Right lung (tissue), 10 donors: ENCODE measurements at places on chromosomes 13 and 19.
A peak's percentile ranks its signal among the peaks of the same experiment; 100 is the strongest.

GRCh38 chr19:53876651-53877224 lies 5.3 kb upstream of the PRKCG start:
- no peak for DNase-seq

GRCh38 chr19:9640956-9641355 lies 19.9 kb upstream of the ZNF561 start:
- peak; percentile 13 for DNase-seq

GRCh38 chr13:109859898-109860297 lies 73.5 kb upstream of the IRS2 start:
- no peak for DNase-seq

DNA sequence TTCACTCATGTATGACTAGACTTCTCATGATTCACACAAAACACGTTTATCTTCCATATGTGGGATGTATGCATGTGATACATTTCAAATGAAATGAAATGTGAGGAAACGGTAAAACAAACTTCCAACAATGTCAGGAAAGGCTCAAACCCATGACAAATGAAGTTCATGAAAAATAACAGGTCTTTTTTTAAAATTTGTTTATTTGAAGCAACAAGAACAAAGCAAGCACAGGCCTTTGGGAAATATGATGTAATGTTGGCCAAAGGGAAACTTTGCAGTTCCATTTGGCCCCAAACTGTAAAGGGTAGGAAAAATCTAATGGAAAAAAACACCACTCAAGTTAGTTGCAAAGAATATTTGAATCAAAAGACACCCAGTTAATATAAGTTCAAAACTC lies 463.8 kb upstream of the ARGLU1 start:
- no peak for DNase-seq

DNA sequence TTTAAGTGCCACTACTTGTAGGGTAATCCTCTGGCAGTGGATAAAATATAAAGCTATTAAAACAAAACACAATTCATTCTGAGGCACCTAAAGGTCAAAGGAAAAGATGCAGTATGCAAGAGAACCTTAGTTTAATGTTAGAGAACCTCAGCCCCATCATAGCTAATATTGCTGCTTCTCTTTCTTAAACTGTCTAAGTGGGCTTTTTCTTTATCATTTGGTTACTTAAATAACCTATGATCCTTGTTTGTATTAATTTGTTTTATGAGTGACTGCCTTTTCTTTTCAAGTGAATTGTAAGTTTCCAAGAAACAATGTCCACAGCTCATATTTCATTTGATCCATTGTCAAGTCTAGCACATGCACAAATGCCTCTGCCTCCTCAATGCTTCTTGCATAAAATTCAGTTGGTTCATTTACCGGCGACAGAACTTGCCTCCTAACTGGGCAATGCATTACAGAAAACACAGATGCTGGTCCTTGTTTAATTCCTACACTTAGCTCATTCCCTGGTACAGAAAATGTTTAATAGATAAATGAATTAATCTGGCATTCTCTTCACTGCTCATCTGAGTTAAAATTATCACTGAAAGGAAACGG lies 1049.8 kb downstream of the OLFM4 start:
- DNase-seq: no peak

DNA sequence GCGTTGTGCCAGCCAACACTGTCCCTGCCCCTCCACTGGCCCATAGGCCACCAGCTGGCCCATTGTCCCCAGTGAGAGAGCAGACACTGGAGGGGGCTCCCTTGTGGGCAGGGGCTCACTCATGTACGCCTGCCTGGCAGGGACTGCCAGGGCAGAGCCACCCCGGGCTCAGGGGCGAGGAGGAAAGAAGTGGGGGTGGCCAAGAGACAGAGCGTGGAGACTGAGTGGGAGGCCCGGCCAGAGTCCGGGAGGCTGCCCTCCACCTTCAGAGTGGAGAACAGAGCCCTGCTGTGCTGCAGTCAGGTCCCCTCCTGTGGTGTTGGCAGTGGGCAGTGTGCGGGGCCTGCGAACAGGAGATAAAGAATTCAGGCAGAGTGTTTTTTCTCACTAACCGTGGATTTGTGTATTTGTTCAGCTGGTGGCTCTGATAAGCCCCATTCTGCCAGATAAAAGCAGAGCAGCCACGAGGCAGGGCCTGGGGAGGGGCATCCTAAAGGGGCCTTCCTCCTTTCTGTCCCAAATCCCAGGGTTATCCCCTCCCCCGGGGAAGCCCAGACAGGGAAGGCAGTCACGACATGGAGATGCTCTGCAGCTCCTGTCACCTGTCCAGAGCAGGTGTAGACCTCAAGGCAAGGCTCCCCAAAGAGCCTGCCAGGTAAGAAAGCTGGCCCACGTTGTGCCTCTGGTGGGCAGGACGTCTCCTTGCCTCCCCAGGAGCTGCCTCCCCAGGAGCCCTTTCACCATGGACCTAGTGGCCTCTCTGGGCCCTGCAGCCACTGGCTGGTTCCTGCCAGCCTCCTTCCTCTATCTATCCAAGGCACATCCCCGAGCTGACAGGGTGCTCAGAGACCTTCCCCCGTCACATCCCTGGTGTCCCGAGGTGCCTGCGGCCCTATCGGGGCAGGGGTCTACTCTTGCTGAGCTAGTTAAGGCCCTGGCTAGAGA lies 33.0 kb downstream of the LYL1 start:
- no peak for DNase-seq

- DNase-seq: no peak
Measured at GRCh38 chr19:5253406-5254110, 87.1 kb downstream of the PTPRS start.

DNA sequence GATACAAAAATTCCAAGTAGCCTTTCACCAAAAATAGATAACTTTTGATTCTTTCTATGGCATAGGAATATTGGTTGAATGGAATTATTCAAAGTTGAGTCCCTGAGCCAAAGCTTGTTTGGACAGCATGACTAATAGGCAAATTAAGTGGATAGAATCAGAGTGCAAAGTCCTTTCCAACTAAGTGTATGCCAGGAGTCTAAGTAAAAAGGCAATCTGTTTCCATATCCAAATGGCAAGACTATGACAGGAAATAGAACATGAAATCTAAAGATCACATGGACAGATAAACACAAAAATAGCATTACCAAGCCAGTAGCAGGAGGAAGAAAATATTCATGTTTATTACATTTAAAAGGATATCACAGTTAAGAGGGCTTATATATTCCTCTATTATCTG lies 804.6 kb downstream of the SLITRK6 start:
- no peak for DNase-seq

DNA sequence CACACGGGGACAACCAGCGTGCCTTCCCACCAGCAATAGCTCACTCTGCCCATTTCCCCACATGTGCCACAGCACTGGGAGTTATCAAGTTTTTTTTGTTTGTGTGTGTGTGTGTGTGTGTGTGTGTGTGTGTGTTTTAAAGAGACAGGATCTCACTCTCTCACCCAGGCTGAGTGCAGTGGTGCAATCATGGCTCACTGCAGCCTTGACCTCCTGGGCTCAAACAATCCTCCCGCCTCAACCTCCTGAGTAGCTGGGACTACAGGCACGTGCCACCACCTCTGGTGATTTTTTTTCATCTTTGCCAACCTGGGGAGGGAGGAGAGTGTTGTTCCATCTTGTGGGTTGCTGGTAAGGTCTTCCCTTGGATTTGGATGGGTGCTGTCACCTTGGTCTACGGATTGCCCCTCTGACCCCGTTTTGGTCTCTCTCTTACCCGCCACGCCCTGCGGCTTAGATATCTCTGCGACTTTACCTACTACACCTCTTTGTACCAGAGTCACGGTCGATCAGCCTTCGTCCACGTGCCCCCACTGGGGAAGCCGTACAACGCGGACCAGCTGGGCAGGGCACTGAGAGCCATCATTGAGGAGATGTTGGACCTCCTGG lies 22.6 kb downstream of the PGPEP1 start:
- no peak for DNase-seq

- no peak for DNase-seq
Measured at GRCh38 chr13:77810430-77810829, 108.2 kb downstream of the EDNRB start.

GRCh38 chr13:107743983-107744382 lies 471.4 kb downstream of the LIG4 start:
- DNase-seq: no peak

- peak; percentile 10 for DNase-seq
Measured at GRCh38 chr13:94662274-94662945, 49.9 kb downstream of the SOX21 start.

- peak; percentile 33 for DNase-seq
Measured at GRCh38 chr13:95480791-95481780, 71.4 kb upstream of the CLDN10 start.

DNA sequence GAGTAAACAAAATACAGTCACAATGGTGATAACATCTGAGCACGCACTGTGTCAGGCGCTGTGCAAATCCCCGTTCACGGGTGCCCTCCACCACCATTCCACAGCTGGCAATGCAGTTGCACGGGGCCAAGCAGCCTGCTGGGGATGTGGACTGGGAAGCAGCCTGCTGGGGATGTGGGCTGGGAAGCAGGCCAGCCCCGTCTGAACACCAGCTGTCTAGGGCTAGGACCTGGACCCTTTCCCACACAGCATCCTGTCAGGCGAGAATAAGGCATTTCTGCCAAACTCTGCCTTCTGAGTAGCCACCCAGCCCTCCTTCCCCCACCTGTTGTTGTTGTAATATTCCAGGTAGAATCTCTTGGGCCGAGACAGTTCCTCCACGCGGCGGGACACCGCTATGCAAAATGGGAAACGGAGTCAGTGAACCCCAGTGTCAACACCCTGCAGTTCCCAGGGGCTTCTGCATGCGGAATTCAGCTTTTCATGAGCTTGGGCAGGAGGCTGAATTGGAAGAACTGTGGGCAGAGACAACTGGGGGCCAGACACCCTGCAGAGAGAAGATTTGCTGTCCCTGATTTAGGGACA lies 27.8 kb upstream of the MIER2 start:
- DNase-seq: peak; percentile 77

- DNase-seq: no peak
Measured at GRCh38 chr13:82702513-82702912, 1179.8 kb downstream of the SLITRK1 start.

- DNase-seq: no peak
Measured at GRCh38 chr13:23639674-23640073, 69.5 kb downstream of the TNFRSF19 start.

DNA sequence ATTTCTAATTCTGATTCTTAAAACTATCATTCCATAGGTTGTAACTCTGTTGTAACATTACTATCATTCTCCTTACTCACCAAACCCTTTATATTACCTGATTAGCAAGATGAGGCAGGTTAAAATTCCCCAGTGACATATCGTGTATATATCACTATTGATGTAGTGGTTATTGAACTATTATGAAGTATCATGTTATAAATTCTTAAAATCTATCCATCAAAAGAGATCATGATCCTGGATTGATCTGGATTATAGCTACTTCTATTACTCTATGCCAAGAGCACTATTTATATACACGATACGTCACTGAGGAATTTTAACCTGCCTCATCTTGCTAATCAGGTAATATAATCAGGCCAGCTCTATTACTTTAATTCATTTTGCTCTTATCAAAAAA lies 533.9 kb downstream of the SLITRK6 start:
- DNase-seq: no peak

DNA sequence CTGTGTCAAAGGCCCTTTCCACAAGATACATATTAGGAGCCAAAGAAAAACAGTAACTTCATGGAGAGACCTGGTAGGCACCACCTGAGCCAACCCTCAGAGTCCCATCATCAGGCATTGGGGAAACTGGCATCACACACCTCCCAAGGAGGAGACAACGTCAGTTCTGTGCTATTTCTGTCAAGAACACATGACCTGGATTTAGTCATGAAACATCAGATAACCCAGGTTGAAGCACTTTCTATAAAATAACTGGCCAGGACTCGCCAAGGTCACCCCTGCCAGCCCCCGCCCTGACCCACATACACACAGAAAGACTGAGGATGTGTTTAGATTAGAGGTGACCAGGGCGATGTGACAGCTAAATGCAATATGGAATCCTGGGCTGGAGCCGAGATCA lies 35.6 kb downstream of the COL4A1 start:
- no peak for DNase-seq

DNA sequence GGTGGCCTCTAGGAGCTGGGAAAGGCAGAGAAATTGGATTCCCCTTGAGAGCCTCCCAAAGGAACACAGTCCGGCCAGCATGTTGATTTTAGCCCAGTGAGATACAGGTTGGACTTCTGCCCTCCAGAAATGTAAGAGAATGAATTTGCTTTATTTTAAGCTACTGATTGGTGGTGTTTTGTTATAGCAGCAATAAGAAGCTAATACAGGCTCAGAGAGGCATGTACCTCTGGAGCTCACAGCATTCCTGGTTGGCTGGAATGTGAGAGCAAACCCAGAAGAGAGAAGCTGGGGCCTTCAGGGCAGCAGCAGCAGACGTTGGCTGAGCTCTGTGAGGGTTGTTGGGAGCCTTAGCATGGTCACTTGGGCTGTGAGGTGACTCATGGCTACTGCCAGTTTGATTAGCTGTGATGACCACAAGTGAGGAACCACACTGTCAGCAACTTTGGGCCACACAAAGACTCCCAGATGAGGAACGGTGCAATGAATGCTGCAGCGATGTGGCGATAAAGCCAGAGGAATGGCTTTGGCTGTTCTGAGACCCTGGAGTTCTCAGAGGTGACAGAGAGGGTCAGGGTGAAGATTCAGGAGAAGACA lies 80.1 kb downstream of the CYSLTR2 start:
- no peak for DNase-seq

GRCh38 chr19:39052243-39052746 lies 19.9 kb upstream of the FBXO27 start:
- DNase-seq: peak; percentile 13

DNA sequence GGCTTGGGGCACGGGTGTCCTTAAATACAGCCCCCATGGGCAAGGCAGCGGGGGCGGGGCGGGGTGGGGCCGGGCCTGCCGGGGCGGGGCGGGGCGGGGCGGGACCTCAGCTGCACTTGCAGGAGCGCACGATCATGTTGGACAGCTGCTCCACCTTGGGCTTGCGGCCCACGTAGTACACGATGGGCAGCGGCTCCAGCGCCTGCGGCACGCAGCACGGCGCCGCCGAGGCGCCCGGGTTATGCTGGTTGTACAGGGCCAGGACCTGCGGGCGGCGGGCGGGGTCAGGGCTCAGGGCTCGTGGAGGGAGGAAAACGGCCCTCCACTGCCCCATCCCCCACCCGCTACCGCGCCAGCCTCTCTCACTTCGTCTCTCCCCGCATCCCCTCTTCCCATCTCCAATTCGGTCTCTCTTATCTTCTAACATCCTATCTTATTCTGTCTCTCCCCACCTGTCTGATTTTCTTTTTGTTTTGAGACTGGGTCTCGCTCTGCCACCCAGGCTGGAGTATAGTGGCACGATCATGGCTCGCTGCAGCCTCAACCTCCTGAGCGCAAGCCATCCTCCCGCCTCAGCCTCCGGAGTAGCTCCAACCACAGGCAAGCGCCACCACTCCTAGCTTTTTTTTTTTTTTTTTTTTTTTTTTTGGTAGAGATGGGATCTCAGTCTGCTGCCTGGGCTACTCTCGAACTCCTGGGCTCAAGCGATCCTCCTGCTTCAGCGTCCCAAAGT lies 21.1 kb downstream of the CCDC97 start:
- no peak for DNase-seq

DNA sequence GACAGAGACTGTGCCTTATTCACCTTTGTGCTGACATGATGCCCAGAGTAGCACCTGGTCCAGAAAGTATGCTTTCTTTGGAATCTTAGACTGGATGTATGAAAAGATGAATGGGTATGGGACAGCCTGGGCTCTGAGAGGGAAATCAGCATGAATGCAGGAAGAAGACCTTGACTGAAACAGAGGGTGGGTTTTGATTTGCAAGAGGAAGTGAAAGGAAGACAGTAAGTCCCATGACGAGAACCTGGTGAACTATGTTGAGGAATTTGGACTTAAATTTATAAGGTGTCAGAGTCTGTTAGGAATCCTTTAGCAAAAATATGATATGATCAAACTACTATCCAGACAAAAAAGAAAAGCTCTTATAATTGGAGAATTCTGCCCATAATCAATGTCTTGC lies 301.9 kb downstream of the SPRY2 start:
- no peak for DNase-seq

GRCh38 chr13:92838786-92839185 lies 387.8 kb upstream of the GPC6 start:
- no peak for DNase-seq
